Activated CD4-positive, alpha-beta T cell treated with anti-CD3 and anti-CD28 coated beads, Interleukin-2, Interleukin-4, amounts not matched to agents 100 ng/mL and 50 ng/mL, durations not matched to agents 16 hours and 8 hours (primary cell): ENCODE measurements at places on chromosomes 1 and 21.
A peak's percentile ranks its signal among the peaks of the same experiment; 100 is the strongest.

GRCh38 chr1:116956378-116956777 is 45.2 kb upstream of the CD101 start:
- no peak for DNase-seq

DNA sequence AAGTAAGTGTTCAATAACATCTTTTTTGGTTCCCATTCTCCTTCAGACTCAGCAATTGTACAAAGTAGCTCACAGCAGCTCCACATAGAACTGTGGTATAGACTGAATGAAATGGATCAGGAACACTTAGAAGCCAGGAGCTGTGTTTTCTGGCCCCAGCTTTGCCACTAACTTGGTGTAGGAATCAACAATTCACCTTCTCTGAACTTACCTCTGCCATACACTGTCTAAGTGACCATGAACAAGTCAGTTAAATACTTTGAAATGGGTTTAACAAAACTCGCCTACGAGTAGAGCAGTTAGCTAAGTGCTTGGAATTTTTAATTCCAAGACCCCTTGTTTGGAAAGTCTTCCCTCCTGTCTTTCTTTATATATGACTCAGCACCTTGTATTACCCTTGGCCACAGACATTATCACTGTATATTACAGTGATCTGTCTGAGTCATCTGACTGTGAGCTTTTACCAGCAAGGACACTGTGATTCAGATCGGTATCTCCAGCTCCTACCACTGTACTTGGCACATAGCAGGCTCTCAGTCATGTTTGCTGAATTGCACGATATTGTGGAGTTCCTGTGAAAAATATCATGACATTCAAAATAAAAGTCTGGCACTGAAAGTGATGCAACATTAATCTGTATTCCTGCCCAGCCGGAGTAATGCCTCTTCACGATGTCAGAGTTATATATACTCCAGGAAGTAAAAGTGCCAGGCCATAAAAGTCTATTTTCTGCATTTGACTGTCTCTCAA is 101.7 kb upstream of the BEND5 start:
- DNase-seq = peak; percentile 4

GRCh38 chr1:15943992-15944307 is 32.0 kb downstream of the ZBTB17 start:
- no peak for DNase-seq

DNA sequence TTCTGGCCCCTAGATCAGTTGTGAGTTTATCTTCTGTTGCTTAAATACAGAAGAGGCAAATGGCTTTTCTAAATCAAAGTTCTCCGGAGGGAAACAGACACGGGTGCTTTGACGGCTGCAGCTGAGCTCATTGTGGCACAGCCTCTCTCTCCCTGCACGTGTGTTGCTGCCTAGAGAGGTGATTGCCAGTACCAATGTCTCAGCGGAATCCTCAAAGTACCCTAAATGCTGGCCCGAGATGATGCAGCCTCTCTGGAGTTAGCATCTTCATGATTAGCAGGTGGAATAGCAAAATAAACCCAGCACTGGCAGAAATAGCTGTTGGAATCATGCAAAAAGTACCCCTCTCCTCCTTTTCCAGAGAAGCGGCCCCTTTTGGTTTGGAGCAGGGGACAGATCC is 192.2 kb downstream of the PRDM2 start:
- DNase-seq = no peak

GRCh38 chr21:42480736-42481135 is 15.3 kb downstream of the RSPH1 start:
- no peak for DNase-seq
